Posterior vena cava (tissue), 2 donors: ENCODE measurements at places on chromosomes 7 and 10.
A peak's percentile ranks its signal among the peaks of the same experiment; 100 is the strongest.

DNA sequence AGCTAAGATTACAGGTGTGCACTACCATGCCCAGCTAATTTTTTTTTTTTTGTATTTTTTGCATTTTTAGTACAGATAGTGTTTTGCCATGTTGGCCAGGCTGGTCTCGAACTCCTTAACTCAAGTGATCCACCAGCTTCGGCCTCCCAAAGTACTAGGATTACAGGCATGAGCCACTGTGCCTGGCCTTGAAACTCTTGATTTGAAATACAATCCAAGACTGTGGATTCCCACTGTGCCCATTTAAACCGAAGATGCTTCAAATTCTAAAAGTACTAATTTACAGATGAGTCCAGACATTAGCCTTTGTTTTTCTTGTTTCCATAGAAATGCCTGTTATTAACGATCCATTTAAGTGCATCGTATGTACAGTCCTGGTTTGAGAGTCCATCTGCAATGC, 130.9 kb downstream of the CACNA2D1 start:
- DNase-seq = no peak

GRCh38 chr10:127993056-127993690, 86.3 kb downstream of the PTPRE start:
- DNase-seq = no peak

DNA sequence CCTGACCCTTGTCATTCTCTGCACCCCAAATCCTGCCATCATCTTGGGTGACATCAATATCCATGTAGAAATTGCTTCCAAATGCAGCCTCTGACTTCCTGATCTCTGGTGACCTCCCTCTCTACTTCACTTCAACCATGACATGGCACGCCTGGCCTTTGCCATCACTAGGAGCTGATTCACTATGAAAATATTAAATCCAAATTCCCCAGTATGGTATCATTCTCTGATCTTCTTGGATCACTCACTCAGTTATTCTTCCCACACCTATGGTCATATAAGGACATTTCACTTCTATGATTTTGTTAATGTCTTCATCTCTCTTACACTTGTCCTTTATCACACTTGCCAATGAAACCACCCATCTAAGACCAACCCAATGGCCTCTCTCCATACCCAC, 73.7 kb upstream of the ODAD2 start:
- DNase-seq = no peak

DNA sequence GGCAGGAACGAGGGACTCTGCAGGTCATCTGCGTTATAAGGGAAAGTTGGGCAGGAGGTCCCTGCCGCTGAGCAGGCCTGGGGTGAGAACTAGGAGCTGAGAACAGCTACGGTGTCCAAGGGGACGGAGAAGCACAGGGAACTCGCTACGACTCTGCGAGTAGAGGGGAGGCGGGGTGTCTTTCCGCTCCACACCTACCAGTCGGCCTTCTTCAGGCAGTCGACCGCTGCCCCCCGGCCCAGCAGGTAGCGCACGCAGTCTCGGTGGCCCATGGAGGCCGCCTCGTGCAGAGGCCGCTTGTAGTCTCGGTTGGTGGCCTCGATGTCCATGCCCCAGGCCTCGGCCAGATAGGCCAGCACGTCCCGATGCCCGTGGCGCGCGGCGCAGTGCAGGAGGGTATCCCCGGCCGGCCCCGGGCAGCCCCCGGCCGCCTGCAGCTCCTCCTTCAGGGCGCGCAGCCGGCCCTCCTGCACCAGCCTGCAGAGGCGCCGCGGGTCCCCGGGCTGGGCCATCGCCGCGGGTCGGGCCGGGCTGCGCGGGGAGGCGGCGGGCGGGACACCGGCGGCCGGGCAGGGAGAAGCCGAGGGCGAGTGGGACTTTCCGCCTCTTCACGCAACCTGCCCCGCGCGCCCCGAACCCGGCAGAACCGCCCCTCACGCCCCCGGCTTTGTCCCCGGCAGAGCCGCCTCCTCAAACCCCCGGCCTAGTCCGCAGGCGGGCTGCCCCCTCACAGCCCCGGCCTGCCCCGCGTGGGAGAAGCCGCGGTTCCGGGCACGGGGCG, 660 bp downstream of the ANKRD16 start:
- no peak for DNase-seq

GRCh38 chr10:93288679-93289634, 193.2 kb downstream of the MYOF start:
- DNase-seq = peak; percentile 88

DNA sequence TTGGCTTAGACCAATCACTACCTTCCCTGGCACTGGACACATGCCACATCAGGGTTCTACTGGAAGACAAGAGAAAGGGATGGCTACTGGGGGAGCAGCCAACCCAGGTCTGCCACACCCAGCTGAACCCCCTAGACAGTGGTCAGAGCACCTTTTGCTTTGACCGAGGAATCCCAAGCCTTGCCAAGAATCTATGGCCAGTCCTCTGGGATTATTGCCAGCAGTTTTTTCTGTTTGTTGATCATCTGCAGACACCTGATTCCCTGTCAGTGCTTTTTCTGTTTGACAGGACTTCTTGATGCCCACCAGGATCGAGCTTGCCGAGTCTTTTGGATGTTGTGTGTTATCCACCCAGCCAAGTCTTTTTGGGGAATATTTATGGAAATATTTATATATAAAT, 476.2 kb upstream of the GALNT17 start:
- no peak for DNase-seq

DNA sequence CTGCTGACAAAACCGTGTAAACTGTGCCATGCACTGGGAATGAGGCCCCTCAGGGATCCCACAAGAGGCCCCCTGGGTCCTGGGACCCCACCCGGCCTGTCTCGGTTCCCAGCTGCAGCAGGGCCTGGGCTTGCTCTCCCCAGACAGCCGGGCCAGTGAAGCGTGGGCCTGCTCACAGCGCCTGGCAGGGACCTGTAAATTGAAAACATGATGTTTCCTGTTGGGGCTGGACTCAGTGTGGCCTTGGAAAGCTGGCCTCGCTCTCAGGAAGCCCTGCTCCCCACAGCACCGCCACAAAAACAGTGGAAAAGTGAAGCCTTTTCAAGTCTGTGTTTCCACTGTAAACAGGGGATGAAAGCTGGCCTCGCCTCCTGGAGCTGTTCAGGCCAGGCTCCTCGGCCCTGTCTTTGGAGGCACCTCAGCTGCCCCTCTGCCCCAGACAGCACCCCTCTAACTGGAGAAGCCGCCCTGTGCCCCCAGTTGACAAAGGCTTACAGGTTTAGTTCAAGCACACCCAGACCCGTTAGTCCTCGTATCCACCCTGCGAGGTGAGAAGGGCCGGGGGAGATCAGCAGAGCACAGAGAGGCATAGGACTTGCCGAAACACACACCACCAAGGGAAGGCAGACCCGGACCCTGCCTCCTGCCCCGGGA, 108.3 kb downstream of the ZMIZ1 start:
- DNase-seq = no peak

GRCh38 chr7:131071786-131072504, 255.7 kb upstream of the MKLN1 start:
- peak; percentile 85 for DNase-seq

- no peak for DNase-seq
Measured at GRCh38 chr7:148699782-148700629, 1.3 kb downstream of the CUL1 start.

DNA sequence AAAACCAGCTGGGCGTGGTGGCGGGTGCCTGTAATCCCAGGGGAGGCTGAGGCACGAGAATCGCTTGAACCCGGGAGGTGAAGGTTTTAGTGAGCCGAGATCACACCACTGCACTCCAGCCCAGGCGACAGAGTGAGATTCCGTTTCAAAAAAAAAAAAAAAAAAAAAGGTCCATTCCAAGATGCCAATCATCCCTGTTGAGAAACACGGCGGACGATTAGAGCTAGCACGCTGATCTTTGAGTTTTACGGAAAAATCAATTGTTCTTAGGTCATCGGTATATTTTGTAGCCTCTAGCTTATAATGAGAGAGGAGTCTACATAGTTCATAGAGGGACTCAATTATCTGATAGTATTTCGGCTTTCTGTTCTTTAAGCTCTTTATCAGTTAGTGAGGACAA, 169.2 kb downstream of the PRKCQ start:
- DNase-seq = no peak

GRCh38 chr10:34609287-34609940, 205.7 kb downstream of the PARD3 start:
- no peak for DNase-seq

DNA sequence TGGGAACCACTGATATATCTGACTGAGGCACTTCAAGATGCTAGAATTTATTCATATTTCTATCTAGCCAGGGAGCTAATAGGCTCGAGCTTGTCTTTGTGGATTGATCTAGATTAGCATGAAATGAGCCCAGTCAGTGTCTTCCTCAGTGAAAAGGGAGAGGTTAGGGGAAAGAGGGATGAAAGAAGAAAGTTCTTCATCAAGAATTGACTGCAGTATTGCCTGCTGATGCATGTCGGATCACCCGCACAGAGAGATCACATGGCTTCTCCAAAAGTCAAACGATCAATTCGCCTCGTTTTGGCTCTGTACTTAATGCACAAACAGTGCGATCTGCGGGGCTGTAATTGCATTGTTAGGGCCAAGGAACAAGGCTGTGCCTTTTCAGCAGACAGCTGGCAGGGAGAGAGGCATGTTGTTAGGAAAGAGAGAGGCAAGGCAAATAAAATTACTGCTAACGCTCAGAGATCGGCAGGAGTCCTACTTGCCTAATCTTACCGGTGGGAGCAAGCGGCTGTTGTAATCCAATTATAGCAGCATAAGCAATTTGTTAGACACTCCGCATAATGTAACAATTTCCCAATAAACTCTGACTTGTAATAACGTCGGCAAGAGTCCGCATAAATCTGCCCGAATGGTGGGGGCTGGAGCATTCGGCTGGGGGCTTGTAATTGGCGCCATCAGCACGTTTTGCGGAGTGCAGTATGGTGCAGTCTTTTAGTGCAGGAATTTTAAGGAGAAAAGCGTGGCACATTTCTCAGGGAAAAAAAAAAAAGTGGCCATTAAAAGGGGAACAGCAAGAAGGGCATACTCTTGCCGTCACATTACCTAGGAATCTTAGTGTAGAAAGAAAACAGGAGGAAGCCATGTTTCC, 102.1 kb downstream of the POLL start:
- DNase-seq = no peak

GRCh38 chr10:66218289-66218688, 707.5 kb upstream of the LRRTM3 start:
- no peak for DNase-seq

- DNase-seq = no peak
Measured at GRCh38 chr7:150753826-150754603, 16.8 kb downstream of the GIMAP5 start.
